ENCODE measurements at places on chromosomes 1 and 21.

GRCh38 chr1:160398823-160399222, 1.5 kb upstream of the VANGL2 start:
- DNase-seq = no peak

GRCh38 chr1:228219962-228220780, 12.3 kb downstream of the OBSCN start:
- no peak for DNase-seq

- no peak for DNase-seq
These were observed 342.0 kb downstream of the SIPA1L2 start for GRCh38 chr1:232287676-232288569.

- DNase-seq = no peak
These were observed 169.2 kb upstream of the B3GALT2 start for GRCh38 chr1:193355626-193356025.

DNA sequence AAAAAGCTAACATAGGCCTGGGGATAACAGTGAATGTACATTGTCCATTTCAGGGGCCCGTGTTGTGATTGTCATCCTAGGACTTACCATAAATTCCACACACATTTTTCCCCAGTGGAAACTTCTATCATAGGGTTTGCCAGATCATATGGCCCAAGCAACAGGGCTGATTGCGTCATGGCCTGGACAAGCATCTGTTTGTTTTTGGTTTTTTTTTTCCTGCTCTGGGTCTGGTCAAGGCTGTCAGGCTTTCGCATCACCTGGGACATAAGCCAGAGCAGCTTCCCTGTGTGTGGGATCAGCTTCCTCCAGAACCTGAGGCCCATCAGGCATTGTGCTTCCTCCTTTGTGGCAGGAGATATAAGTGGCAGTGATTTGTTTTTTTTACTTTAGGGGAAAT, 598.5 kb upstream of the USP24 start:
- DNase-seq = peak; percentile 17

- no peak for DNase-seq
These were observed 31.6 kb downstream of the KRTAP20-3 start for GRCh38 chr21:30674312-30674711.

- DNase-seq = no peak
These were observed 5.1 kb upstream of the MED18 start for GRCh38 chr1:28323720-28324119.

DNA sequence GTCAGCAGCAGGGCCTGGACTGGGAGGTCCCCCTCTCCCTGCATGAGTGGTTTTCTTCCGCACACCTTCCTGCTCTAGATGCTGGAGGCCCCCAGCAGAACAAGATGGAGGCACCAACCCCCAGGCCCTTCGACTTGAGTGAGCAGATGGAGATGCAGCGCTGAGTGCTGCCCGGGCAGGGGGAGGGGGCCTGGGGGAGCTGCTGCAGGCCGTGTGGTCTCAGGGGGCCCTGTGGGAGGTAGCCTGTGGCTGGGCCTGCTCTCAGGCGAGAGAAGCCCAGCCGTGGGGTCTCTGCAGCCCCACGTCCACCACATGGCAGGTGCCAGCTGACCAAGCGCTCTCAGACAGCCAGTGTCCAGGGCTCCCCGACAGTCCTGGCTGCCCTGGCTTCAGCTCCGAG, 1.2 kb upstream of the FAAP20 start:
- no peak for DNase-seq

DNA sequence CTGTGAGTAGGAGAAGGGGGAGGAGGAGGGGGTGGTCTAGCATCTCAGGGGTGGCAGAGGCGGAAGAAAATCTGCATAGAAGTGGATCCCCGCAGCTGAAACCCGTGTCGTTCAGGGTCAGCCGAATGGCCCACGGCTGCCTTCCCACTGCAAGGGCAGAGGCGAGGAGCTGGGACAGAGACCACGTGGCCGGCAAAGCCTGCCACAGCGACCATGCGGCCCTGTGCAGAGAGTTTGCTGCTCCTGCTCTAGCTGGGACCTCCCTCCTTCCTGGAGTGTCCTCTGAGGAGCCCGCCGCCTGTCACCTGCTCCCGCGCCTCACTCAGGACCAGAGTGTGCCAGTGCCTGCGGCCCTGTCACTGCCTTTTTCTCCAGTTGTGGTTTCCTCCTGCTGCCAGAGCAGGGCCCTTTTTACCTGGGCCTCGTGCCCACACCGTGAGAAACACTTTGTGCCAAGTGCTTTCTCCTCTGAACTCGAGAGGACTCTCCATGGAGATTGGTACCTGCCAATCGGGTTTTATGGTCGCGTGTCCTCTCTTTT, 5.4 kb upstream of the TRPM2 start:
- no peak for DNase-seq

DNA sequence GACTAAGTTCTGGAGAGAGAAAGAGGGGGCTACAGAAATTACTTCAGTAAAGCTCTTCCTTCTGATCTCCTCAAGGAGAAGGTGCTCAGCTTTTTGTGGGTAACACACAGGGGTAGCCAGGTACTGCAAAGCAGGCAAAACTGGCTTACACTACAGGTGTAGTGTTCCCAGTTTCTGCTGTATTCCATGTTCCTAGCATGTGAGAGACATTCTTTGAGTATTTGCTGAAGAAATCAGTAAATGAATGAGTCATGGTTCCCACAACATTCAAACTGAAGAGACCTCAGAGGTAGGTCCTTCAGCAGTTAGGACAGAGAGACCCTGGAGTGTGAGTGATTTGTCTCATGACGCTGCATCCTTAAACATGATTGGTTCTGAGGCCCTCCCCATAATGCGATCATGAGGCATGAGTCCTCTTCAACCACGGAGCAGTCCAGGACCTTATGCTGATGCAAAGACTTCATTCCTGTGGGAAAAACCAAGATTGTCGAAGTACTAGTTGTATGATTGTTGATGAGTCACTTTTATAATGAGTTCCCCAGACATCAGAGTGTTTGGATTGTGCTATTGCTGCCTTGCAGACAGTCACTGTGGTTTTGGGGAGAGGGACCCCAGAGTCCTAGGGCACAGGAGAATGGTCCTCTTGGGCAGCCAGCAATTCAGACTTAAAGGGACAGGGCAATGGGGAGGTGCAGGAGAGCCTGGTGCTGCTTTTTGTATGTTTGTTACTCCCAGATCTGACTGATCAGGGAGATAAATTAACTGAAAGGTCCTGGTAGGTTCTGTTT, 2.7 kb upstream of the OR10J4 start:
- no peak for DNase-seq

DNA sequence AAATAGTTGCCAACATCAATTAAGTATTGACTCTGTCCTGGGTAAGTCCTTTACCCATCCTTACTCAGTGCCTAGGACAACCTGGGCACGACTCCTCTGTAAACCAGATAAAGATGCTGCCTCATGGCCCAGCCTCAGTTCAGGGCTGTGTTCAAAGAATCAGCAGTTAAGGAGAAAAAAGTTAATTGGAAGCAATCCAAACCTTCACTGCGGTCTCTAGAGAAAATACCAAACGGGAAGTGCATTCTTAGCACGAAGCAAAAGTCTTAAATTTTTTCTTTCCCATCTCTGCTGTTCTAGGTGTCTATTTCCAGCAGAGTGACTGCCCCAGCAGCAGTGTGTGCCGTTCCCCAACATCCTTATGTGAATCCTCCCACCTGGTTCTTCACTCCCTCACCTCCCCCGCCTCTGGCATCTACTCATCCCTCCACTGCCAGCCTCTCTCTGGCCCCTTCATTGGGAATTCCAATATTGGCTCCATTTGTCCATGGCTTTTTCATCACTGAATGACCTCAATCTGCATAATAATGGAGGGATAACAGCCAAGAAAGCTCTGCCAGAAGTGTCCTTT, 23.2 kb downstream of the KANK4 start:
- no peak for DNase-seq

GRCh38 chr1:165632491-165632890, 1.5 kb downstream of the MGST3 start:
- no peak for DNase-seq

DNA sequence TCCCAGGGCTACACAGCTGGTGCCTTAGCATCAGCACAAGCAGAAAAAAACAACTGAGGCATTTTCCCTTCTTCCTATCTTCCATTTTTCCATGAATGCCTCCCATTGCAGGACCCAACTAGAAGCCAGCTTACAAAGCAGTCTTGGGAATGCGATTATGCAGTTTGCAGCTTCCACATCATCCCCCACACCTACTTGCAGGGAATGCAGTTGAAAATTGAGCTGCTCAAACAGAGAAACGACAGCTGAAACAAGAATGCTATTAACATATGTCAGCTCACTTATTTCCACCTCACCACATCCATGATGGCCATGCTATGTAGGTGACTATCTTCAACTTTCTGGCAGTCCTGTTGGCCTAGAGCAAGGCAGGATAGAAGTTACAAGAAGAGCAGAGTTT, 150.6 kb upstream of the KCTD3 start:
- no peak for DNase-seq

- no peak for DNase-seq
These were observed 33.8 kb upstream of the RCAN3 start for GRCh38 chr1:24468685-24469316.

GRCh38 chr1:112431038-112431437, 35.0 kb downstream of the CTTNBP2NL start:
- no peak for DNase-seq

GRCh38 chr1:54585181-54586066, 37.4 kb downstream of the ACOT11 start:
- no peak for DNase-seq

GRCh38 chr21:43012596-43012995, 38.2 kb downstream of the PKNOX1 start:
- no peak for DNase-seq

GRCh38 chr21:35343046-35343819, 294.1 kb upstream of the RUNX1 start:
- DNase-seq = no peak

- peak; percentile 31 for DNase-seq
These were observed 20.8 kb upstream of the MACF1 start for GRCh38 chr1:39183503-39184353.

DNA sequence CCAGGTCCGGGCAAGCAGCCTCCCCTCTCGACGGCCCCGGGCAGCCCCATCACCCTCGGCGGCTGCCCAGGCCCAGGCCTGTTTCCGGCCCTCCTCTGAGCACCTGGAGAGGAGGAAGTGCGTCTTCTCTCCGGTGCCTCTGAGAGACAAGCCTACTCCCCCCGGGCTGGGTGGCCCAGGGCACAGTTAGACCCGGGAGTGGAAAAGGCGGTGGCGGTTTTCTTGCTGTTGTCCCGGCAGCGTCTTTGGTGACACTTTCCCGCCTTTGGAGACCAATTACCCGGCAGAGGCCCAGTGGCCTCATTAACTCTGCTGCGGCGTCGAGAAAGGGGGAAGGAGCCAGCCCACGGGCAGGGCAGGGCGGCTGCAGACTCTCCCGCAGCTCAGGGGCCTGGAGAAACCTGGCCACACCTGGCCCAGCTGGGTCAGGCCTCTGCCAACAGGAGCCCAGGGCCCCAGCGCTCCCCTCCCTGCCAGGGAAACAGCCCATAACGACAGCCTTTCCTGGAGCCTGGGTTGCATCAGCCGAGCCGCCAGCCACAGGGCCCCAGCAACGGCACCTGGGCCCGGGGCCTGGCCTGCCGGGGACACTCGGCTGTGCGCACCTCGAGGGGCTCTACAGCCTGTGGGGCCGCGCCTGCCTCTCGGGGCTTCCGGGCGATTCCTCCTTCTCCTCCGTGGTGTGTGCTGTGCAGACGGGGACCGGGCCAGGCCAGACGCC, 28.4 kb upstream of the C1orf159 start:
- no peak for DNase-seq

DNA sequence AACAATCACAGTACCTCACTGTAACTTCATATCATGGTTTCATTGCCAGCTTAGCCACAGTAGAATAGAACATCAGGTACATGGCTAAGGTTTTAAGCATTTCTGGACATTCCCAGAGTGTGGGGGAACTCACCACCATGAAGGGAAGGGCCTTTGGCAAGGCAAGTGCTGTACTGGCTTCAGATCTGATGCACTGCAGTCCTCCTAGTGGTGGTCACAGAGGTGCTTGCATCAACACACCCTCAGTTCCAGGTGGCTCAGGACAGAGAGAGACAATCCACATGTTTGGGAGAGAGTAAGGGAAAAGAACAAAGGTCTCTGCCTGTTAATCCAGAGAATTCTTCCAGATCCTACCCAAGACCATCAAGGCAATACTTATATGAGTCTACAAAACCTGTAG, 528.4 kb upstream of the RGS18 start:
- no peak for DNase-seq

All from BE2C (cell line).